ENCODE measurements at places on chromosomes 11 and 22.
A peak's percentile ranks its signal among the peaks of the same experiment; 100 is the strongest.

DNA sequence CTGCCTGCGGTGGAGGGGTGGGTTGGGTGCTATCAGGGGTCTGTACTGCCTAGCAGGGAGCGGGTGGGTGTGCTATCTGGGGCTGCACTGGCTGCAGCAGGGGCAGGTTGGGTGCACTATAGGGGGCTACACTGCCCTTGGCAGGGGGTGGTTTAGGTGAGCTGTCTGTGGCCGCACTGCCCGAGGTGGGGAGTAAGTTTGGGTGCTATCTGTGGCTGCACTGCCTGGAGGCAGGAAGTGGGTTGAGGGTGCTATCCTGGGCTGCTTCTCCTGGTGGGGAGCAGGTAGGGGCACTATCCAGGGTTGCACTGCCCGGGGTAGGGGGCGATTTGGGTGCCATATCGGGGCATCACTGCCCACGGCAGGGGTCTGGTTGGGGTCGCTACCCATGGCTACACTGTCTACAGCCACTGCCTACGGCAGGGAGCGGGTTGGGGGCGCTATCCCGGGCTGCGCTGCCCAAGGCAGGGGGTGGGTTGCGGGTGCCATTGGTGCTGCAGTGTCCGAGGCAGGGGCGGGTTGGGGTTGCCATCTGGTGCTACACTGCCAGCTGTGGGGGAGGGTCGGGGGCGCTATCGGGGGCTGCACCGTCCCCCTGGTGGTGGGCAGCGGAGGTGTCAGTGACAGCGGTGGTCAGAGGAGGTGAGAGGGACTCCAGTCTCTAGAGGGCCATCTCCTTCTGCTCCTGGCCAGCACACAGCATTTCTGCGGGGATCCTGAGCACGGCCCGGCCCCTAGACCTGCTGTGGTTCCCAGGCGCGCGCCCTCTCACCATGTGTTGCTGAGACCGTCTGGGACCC, 1.3 kb upstream of the RFPL2 start:
- no peak for DNase-seq

DNA sequence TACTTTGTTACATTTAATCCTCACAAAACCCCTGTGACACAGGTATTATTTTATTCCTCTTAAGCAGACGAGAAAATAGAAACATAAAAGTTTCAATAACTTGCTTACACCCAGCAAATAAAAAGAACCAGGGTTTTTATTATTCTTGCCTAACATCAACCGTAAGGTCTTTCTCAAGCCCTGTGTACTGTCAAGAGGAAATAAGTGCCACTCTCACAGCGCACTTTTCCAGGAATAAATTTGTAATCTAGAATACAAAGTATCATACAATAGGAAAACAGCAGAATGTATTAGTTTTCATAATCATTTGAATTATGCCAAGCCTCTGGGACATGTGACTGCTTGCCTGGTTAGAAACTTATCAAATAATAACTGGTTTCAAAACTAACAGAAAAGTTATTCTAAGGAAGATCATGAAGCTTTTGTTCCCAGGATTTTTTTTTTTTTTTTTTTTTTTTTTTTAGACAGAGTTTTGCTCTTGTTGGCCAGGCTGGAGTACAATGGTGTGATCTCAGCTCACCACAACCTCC, 7.4 kb downstream of the CCDC34 start:
- DNase-seq: no peak

- no peak for DNase-seq
Observed at GRCh38 chr11:116353589-116353988, 419.2 kb downstream of the BUD13 start.

DNA sequence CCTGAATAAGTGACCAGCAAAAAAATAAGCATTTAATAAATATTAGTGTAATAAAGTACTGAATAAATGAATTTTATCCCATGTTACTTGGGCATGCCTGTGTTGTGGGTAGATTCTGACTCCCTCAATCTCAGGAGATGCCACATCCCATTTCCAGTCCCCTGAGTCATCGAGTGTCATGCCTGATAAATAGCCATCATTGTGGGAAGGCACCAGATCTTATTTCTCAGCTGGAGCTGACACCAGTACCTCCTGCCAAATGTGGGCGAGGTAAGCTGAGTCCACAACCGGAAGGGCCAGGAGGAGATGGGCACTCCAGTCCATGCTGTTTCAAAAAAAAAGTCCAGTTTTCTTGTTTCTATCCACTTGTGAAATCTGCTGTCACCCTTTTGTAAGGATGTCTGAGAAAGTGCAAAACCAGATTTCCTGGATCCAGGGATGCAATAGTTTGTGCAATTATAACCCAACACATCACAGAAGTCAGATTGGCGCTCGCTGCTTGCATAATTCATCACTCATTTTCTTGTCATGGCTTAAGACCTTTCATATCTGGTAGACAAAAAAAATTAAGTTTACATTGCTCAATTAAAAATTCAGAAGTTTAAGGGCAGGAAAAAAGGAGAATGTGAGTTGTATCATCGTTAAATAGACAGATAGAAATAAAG, 311.6 kb downstream of the MIAT start:
- no peak for DNase-seq

DNA sequence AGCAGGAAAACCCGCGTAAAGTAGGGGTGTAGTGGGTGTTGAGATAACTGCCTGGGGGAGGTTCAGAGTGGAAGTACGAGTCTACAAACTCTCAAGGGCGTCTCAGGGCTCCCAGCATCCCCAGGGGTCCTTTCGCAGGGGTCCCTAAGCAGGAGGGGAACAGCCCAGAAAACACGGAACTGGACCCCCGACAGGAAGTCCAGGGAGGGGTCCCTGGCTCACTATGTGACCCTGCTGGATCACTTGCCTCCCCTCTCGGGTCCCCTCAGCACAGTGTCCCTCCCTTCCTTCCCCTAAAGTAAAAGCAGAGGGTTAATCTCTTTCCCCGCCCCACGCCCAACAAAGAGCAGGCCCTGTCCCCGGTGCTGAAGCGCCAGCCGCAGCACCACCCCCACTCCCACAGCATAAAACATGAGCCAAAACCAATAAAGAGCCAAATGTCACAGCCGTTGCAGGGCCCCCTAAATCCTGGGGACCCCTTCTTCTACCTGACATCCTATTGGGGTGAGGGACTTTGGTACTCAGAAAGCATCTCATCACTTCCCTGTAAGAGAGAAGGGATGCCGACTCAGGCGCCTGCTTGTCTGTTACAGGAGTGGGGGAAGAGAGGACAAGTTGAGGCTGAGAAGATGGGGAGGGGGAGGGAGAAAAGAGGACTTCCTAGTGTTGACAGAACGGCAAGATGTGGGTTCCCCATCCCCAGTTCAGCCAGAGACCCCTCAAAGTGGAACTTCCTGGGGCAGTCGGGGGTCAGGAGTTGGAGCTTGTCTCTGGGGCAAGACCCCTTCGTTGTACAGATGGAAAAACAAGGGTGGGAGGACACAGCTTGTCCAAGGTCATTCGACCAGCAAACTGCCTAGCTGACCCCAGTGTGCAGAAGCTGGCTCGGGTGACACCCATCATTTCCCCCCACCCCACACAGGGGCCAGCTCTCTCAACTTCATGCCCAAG, 1.4 kb upstream of the NEFH start:
- DNase-seq: peak; percentile 51

DNA sequence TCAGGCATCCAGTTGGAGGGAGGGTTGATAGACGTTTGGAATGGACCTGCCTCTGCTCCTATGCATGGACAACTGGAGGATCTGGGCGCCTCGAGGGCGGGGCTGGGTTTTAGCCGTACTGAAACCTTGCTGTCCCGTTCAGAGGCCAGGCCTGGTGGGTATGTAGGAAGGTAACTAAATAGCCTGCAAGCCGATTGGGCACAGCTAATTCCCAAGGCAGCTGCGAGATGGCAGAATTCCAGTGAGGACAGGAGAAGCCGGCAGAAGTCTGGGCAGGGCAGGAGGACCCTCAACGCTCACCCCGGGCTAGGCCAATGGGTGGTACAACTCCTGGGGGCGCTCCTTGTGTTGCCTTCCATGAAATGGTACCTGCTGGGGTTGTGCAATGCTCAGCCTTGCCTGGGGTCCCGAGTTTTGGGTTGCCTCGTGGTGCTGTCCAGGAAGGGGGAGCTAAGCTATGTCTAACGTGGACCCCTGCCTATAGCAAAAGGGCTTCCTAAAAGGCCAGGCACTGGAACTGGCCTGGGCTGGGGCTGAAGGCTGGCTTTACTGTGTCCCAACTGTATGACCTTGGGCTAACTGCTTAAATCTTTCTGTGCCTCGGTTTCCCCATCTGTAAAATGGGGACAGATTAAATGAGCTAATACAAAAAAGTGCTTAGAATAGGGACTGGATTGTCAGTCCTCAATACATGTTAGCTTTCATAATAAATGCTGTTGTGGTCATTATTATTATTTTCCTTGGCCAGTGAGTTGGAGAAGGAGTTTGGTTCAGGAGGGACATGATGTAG, 30.1 kb upstream of the CD82 start:
- no peak for DNase-seq

DNA sequence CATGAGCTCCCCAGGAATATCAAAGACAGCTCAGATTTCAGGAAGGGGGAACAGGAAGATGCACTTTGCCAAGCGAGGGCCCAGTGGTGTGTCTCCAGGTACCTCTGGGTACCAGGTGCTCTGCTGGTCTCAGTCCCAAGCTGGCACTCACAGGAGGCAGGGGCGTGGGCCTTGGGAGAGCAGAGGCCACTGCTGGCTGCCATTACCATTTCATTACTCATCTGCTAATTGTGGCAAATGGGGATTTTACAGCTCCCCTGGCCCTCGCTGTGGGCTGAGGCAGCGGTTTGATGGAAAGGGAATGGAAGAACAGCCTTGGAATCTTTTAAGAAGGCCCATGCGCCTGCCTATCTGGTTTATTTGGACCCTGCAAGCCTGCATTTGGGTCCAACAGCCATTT, 192.0 kb upstream of the NAV2 start:
- no peak for DNase-seq

GRCh38 chr11:44817207-44817949, 90.6 kb downstream of the TSPAN18 start:
- DNase-seq: no peak

DNA sequence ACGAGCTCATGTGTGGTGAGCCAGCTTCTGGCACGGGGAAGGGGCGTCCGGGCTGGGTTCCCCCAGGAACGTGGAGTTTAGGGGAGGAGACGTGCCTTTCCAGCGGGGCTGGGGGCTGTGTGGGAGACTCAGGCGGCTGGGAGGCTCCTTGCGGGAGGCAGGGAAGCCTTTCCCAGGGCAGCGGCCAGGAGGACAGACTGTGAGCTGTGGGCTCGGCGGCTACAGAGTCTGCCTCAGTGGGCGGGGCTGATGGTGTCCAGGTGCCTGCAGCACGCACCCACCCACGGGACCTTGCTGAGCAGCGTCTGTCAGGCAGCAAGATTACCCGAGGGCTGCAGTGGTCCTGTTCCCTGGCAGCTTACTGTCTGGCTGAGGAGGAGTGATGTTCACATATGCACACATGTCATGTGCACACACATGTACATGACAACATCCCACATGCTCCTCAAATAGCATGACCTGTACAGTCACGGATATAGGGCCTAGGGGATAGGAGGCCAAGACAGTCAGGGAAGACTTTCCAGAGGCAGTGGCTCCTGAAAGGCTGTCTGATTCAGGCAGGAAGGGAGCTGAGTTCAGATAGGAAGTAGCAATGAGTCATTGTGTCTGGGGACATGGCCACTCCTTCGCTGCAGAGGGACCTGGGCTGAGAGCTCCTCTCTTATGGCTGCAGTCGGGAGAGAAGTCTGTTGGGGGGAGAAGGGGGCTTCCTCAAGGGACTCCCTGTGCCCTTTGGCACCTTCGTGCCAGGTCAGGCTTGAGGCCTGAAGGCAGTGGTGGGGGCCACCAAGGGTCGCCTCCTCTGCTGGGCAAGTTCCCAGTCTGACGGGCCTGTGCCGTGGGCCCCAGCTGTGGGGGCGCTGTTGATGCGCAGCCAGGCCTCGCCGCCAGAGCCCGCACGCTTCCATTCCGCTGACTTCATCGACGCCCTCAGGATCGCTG, 23.3 kb upstream of the PPP6R3 start:
- no peak for DNase-seq

- DNase-seq: no peak
Observed at GRCh38 chr22:38549101-38549894, 20.7 kb downstream of the DMC1 start.

- DNase-seq: no peak
Observed at GRCh38 chr11:82634091-82634490, 99.6 kb downstream of the FAM181B start.

DNA sequence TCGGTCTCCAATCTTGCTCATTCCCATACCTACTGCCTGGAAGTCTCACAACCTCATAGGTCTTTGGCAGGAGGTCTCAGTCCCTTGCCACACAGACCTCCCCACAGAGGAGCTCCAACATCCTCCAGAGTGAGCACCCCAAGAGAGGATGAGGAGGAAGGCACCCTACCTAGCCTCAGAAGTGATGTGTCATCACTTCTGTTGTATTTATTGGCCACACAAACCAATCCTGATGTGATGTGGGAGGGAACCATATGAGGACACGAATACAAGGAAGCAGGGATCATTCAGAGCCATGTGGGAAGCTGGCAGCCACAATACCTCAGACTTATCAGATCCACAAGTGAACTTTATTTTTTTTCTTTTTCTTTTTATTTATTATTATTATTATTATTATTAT, 9.0 kb upstream of the UPK2 start:
- no peak for DNase-seq

- DNase-seq: no peak
Observed at GRCh38 chr11:40235841-40236240, 1223.6 kb downstream of the LRRC4C start.

- DNase-seq: no peak
Observed at GRCh38 chr11:1501421-1502167, 15.0 kb upstream of the MOB2 start.

- peak; percentile 26 for DNase-seq
Observed at GRCh38 chr22:25448435-25449051, 115.9 kb upstream of the GRK3 start.

GRCh38 chr11:68551777-68552176, 91.2 kb downstream of the PPP6R3 start:
- DNase-seq: no peak

- DNase-seq: no peak
Observed at GRCh38 chr11:21552911-21553310, 640.0 kb upstream of the ANO5 start.

All from lung (tissue), 17 donors.